ENCODE measurements at places on chromosomes 5 and 9.

DNA sequence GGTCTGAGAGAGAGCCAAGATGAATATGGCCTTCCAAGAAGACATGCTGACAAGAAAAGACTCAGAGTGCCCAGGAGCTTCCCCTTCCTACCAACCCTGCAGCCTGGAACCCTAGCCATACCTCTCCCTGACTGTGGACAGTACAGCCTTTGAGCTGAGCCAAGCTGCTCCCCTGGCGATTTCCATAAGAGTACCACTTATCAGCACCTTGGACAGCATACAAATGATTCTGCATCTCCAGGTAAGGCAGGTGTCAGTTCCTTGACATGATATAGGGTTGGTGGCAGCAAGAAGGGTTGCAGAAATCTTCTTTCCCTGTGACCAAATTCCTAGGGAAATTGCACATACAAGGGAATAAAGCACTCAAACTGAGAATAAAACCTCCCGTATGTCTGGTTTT lies 58.3 kb downstream of the MFAP3 start:
- DNase-seq, result no peak

- no peak for DNase-seq
Observed at GRCh38 chr5:171309276-171310211, 496 bp downstream of the TLX3 start.

GRCh38 chr5:180801596-180802324 lies 846 bp downstream of the MGAT1 start:
- no peak for DNase-seq

DNA sequence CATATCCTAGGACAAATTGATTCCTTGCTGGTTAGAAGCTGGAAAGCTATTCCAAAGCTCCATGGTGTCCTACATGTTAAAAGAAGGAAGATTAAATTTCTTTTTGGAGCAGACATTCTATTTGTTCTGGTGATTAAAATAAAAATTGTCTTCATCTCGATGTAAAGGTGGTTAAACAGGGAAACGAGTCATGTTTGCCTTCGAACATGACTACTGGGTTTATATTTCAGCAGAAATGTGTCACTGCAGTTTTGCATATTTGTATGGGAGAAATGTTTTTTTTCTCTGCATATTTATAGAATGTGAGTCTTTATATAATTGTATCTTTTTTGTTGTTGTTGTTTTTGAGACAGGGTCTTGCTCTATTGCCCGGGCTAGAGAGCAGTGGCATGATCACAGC lies 36.4 kb downstream of the ADAMTS12 start:
- no peak for DNase-seq

- no peak for DNase-seq
Observed at GRCh38 chr5:89613222-89613956, 730.4 kb upstream of the MEF2C start.

GRCh38 chr5:32991421-32991815 lies 280.3 kb downstream of the NPR3 start:
- DNase-seq, result no peak

DNA sequence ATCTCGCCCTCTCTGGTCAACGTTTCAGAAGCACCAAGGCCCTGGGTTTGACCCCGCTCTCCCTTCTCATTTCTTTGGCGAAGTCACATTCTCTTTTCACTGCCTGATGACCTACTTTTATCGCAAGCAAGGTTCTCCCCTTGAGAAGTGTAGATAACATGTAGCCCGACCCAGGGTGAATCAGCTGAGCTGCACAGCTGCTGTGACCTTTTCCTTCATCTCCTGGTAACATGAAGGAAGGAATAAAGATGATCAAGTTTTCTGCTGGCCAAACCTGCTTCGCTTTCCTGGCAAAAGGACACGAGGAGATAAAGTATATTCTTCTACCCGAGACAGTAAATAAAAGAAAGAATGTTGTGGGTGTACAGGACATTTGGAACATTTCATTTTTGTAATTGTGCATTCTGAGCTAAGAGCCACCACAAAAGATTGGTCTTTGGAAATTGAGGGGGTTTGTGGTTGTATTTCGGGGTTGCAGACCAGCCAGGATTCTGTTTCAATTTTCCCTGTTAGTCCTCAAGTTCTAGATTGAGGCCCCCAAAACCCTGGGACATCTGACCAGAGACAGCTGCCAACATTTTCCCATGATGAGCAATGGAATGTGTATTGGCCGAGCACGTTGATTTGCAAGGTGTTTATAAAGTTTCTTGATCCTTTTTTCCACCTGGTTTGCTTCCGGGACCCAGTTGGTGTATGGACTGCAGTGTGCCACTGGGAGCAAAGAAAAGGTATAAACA lies 155.1 kb upstream of the ZNF462 start:
- DNase-seq, result no peak

- DNase-seq, result no peak
Observed at GRCh38 chr5:38071831-38072694, 186.3 kb upstream of the EGFLAM start.

DNA sequence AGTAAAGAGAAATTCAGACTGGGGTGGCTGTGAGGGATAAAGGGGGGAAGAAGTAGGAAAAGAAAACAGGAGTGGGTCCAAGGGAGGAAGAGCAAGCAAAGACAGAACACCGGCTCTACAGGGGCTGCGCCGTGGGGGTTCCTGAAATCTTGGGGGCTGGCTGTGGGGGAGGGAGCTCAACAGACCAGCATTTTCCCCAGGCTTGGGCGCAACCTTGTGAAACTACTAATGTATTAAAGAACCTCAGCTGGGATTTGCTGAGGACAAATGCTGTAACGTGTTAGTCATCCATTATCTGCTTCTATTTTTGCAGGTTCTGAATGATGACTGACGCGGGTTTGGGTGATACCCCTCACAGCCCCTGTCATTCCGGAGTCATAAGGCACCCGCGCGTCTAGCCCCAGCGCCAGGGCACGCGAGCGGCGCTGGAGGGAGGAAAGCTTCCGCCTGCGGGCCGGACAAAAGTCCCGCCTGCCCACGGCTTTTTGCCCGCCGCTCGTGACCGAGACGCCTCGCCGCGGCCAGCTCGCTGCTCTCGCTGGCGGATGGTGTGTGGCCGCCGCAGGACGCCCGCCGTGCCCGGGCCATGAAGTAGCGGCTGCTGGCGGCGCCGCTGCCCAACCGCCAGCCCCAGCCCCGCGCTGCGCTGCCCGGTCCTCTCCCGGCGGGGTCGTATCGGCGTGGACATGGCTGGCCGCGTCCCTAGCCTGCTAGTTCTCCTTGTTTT lies 110.6 kb downstream of the PAM start:
- no peak for DNase-seq

DNA sequence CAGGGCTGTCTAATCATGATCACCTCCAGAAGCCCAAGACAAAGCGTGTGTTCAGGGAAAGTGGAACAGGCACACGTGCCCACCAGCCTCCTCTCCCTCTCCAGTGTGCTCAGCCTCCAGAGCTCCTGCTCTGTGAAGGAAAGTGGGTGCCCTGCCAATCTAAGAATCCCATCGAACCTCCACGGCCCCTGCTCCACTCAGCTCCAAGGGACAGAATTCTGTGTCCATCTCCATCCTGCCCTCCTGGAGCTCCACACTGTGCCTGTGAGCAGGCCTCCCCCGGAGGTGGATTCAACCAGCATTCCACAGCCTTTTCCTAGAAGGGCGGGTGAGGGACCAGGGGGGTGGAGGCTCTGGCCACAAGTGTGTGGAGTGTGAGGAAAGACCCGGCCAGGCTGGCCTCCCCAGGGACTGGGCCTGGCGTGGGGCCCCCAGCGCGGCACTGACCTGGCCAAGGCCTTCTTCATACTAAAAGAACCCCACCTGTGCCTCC lies 6.0 kb downstream of the EEIG1 start:
- no peak for DNase-seq

DNA sequence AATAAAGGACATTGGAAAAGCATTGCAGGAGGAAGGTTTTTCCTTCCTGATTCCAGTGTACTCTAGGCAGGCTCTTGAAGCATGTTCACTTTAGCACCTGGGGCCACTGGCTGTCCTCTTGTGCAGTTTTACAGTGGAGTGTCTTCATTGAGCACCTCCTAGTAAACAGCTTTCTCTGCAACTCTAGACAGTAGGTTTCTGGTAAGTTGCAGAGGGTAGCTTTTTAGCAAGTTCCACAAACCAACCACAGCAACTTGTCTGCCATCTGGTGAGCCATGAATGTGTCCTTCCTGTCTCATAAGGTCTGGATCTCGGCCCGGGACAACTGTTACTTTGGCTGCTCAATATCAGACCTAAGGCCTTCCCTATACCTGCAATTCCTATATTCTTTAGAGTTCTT lies 488.0 kb downstream of the MAN2A1 start:
- no peak for DNase-seq

DNA sequence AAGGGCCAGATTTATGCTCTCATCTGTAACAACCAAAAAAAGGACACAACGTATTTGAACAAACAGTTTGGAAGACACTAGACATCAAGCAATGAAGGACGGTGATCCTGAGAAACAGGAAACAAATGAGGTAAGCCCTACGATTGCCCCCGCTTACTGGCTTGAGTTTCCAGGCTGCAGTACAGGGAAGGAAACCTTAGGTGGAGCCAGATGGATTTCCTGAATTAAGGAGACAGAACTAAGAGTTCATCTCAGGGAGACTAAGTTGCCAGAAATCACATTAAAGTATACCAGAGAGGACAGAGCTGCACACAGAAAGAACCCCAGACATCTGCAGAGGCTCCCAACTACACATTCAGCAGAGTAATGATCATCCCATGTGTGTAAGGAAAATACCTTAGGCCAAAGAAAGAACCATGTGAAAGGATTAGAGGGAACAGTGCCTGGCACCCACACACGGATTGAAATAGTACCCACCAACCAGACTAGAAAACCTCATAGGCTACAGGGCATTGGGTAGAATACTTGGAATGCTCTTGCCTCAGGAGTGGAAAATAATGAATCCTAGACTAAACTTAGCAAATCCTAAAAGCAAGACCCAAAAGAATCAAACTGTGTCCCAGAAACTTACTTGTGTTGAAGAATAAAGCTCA lies 99.3 kb upstream of the NIPBL start:
- DNase-seq, result no peak

GRCh38 chr5:137596941-137597340 lies 97.8 kb upstream of the SPOCK1 start:
- DNase-seq, result no peak

GRCh38 chr9:37880916-37881479 lies 22.9 kb downstream of the SLC25A51 start:
- DNase-seq, result no peak

GRCh38 chr9:126283799-126284465 lies 42.7 kb upstream of the MVB12B start:
- no peak for DNase-seq

DNA sequence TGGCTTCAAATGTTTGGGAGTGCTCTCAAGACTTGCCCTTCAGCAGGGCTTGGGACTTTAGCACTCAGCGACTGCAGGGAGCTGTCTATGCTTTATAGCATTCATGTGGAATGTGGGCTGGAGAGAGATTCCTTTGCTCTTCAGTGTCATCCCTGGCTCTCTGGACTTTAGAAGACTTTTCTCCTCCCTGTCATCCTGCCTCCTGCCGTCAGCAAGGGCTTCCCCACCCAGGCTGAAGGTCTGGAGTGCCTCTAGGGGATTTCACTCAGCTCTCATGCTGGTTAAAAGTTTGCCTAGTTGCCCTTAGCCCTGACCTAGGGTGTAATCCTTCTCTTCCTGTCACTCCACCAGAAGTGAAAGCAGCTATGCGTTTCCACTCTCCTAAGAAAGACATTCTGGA lies 210.9 kb downstream of the FRMD3 start:
- DNase-seq, result no peak

- no peak for DNase-seq
Observed at GRCh38 chr5:154840435-154841272, 9.7 kb downstream of the FAXDC2 start.

DNA sequence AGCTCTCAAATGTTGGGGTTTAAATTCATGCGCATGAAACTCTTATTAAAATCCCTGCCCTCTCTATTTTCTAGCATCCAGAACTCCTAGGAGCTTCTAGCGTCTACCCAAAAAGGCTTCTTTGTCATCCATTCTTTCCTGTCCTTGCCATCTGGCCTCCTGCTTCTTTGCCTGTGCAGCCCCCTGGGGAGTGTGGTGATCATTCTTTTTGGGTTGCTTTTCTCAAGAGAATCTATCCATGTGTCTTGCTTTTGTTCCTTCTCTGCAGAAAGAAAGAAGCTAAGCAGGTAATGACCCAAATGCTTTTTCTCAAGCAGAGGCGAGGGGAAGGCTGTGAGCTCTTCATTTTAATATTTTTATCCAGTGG lies 26.6 kb downstream of the SKP2 start:
- no peak for DNase-seq

- no peak for DNase-seq
Observed at GRCh38 chr5:4093970-4094369, 498.3 kb downstream of the IRX1 start.

GRCh38 chr5:88743231-88743834 lies 139.7 kb downstream of the MEF2C start:
- DNase-seq, result no peak

DNA sequence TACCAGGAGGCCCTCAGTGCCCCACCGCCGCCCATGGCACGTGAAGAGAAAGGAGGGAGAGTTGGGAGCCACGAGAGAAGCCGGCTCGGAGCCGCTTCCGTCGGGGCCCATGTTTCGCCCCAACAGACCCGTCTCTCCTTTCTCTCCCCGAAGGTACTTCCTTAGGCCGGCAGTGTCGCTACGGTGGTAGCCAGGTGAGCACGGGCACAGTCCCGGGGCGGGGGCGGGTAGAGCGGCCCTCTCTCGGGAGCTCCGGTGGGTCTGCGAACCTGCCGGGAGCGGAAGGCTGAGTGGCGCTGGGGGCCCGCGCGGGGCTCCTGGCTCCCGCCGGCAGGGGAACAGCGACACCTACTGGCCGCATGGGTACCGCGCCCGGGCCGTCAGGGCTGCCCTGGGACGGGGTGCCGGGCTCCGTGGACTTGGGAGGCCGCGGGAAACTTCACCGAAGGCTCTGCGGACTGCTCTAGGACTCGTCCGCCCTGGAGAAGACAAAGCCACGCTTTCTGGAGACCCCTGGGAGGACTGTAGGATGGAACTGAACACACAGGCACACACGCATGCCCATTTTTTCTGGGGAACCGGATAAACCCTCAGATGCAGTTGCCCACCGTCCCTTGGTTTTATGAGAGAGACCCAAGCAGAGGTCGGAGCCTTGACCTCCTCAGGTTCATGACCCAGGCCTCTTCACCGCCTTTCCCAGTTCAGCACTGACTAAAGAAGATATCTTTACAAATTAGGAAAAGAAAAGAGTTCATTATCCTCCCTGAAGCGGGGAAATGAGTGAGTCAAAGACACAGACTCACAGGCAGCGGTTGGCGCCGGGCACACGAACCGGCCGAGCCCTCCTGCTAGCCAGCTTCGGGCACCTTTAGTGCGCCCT lies 202.5 kb downstream of the MEF2C start:
- no peak for DNase-seq

- no peak for DNase-seq
Observed at GRCh38 chr5:15799014-15799413, 299.0 kb downstream of the FBXL7 start.

- no peak for DNase-seq
Observed at GRCh38 chr9:96604004-96604319, 15.7 kb downstream of the CDC14B start.

- no peak for DNase-seq
Observed at GRCh38 chr5:180631549-180632383, 17.6 kb downstream of the FLT4 start.

GRCh38 chr5:126499853-126500342 lies 76.7 kb downstream of the GRAMD2B start:
- DNase-seq, result no peak

GRCh38 chr5:126233256-126233655 lies 190.0 kb upstream of the GRAMD2B start:
- DNase-seq, result no peak

Measured in right renal cortex interstitium (tissue), 3 donors.